ENCODE measurements at places on chromosomes 5 and 9. TPM values are rescaled to one million over a fixed set of nuclear protein-coding genes. Genes with fewer than 3 reads are reported as not detected.
A peak's percentile ranks its signal among the peaks of the same experiment; 100 is the strongest.

DNA sequence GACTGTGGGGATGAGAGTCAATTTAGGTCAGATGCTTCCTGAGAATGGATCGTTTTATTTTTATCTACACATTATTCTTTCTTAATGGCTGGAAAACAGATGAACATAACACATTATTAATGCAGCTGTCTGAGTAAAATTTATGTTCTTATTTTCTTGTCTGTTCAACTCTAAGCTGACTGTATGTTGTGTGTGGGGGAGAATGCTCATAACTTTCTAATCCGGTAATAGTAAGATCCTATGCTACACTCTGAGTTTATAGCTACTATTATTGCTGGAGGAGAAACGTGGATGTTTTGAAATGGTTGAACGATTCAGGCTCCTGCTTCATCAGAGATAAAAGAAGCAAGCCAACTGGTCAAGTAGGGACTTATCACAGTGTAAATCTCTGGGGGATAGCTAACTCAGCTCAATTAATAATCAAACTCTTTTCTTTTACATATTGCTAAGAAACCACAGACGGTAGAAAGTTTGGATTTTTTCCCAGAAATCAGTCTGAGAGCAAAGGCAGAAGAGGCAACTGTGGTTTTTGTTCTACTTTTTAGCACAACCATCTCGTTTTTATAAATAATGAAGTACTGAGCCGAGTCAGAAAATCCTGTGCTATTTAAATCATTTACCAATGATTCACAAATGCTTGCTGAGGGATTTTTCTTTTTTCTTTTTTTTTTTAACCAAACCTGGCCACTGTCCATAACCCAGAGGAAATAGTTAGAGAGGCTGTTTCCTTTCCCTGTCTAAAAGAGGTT, 265.0 kb upstream of the FAM174A start:
- no peak for DNase-seq

- no peak for DNase-seq
Observed at GRCh38 chr5:150428106-150428876, 15.6 kb upstream of the CD74 start.

GRCh38 chr5:82396871-82397514, 118.8 kb upstream of the RPS23 start:
- DNase-seq, result no peak

GRCh38 chr5:125006011-125006685, 259.7 kb upstream of the ZNF608 start:
- no peak for DNase-seq

- no peak for DNase-seq
Observed at GRCh38 chr9:18331808-18332209, 142.1 kb upstream of the ADAMTSL1 start.

DNA sequence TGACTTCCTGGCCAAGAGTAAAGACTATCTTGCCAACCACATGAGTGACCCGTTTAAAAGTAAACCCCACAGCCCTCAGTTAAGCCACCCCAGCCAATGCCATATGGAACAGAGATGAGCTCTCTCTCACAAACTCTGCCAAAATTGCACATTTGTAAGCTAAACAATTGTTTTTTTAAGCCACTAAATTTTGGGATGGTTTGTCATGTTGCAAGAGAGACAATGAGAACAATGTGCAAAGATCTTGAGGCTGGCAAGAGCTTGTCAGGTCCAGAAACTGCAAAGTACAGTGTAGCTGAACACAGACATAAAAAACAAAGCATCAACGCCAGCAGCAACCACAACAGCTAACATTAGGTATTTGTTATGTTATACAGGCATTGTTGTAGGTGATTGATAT, 27.8 kb downstream of the HOMER1 start:
- no peak for DNase-seq

DNA sequence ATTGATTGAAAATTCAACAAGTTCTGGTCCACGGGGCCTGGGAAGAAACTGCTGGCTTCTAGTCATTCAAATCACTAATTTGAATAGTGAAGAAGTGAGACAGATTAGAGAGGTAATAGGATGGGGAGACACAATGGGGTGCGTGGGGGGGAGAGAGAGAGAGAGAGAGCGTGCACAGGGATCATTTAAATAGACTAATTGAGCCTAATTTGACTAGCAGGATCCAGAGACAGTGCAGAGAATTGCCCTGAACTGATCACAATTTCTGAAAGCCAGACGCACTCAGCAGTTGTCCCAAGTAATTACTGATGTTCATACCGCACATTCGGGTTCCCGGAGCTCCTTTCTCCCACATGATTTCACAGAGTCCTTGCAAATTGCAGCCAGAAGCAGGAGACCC, 50.3 kb upstream of the C5orf58 start:
- no peak for DNase-seq

- DNase-seq, result no peak
Observed at GRCh38 chr9:16708656-16709435, 161.6 kb downstream of the BNC2 start.

GRCh38 chr9:35996358-35996970, 38.5 kb upstream of the OR2S2 start:
- no peak for DNase-seq

DNA sequence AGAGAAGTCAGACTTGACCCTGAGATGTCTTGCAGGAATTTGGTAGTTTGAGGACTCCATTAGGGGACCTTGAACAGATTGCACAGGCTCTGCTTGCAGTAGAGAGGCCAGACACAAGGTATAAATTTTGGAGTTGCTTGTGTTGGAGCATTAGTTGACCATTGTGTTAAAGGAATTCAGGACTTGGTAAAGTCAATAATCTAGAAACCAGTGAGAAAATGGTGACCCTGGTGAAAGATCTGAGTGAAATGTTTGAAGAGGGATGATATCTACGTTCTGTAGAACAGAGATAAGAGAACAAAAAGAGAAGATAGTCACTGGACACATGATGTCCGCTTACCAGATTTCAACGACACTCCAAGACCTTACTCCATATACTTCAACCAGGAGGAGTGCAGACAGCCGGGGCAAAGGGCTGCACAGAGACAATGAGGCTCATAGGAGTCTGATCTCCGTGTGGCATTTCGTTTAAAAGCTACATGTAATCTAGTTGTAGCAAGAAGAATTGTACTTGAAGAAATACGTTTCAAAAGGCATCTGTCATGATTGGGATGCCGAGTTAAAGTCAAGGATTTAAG, 13.2 kb downstream of the DNAJC25 start:
- DNase-seq, result no peak

- no peak for DNase-seq
Observed at GRCh38 chr9:90720621-90721265, 78.1 kb upstream of the DIRAS2 start.

GRCh38 chr5:40410231-40410861, 269.4 kb upstream of the PTGER4 start:
- DNase-seq, result peak; percentile 65

- DNase-seq, result no peak
Observed at GRCh38 chr9:112248722-112249121, 73.6 kb upstream of the SUSD1 start.

Gene SELENOP
- total RNA-seq, result not detected

Gene TUSC1
- total RNA-seq, result 0.48 TPM

Gene CMYA5
- total RNA-seq, result 0.11 TPM

Gene TRPM3
- not detected for total RNA-seq

Gene MAP1B
- total RNA-seq, result 0.32 TPM

Gene IFNA2
- not detected for total RNA-seq

Gene TMC1
- not detected for total RNA-seq

Gene MEF2C
- total RNA-seq, result 0.25 TPM

Gene HNRNPH1
- 1,039 TPM for total RNA-seq

Gene FAM53C
- 26.1 TPM for total RNA-seq

Gene PRDM9
- not detected for total RNA-seq

Gene SMIM33
- total RNA-seq, result 0.23 TPM

Gene SERF1A
- total RNA-seq, result 9.1 TPM
